B cell (primary cell): ENCODE measurements at places on chromosomes 7 and 10. TPM values are rescaled to one million over a fixed set of nuclear protein-coding genes. Genes with fewer than 3 reads are reported as not detected.

Gene TFPI2
- polyA plus RNA-seq = 0.17 and 0.21 TPM in 2 replicates

Gene FBXL13
- 0.22 and 0.37 TPM in 2 replicates for polyA plus RNA-seq

Gene NOD1
- polyA plus RNA-seq = 20.6 and 30.7 TPM in 2 replicates

Gene PKD2L1
- 0.37 and 0.48 TPM in 2 replicates for polyA plus RNA-seq

Gene PNLIPRP3
- not detected in 2 replicates for polyA plus RNA-seq
